GM23248 (cell line): ENCODE measurements at places on chromosomes 3 and 15. TPM values are rescaled to one million over a fixed set of nuclear protein-coding genes. Genes with fewer than 3 reads are reported as not detected.

Gene GRAMD2A
- total RNA-seq: not detected in 2 replicates

Gene P2RY12
- total RNA-seq: not detected in 2 replicates

Gene SIDT1
- total RNA-seq: not detected in 2 replicates

Gene CELSR3
- total RNA-seq: 1.4 TPM in 2 replicates

DNA sequence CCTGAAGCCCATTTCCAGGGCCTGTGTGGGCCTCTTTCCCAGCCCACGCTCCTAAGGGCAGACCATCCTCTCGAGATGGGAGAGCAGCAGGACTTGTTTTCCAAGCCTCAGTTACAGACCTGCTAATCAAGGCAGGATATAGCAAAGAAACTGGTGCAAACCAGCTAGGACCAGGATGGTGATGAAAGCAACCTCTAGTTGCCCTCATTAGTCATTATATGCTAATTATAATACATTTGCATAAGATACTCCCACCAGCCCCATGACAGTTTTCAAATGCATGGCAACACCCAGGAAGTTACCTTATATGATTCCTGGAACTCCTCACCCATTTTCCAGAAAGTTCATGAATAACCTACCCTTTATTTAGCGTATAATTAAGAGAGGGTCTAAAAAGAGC is 34.4 kb upstream of the TRH start:
- peak; percentile 42 for DNase-seq

- peak; percentile 40 for DNase-seq
Observed at GRCh38 chr3:52270252-52270754, 8.1 kb downstream of the WDR82 start.

- DNase-seq: peak; percentile 81
Observed at GRCh38 chr15:99104788-99105513, at the start of gene SYNM. Gene SYNM (plus strand): TSS chr15:99105080. CDS start chr15:99105200, 120 bp downstream.

- peak; percentile 25 for DNase-seq
Observed at GRCh38 chr3:120625159-120625586, 29.0 kb downstream of the NDUFB4 start.

DNA sequence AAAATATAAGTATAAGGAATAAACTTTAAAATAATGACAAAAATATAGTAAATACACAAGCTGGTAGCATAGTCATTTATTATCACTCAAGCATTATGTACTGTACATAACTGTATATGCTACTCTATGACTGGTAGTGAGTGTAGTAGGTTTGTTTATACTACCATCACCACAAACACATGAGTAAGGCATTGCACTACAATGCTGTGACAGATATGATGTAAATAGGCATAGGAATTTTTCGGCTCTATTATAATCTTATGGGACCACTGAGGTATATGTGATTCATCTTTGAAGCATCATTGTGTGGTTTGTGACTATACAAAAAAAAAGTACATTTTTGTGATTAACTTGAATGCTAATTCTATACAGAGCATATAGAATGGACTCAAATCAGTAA is 35.3 kb upstream of the FBN1 start:
- DNase-seq: peak; percentile 93

DNA sequence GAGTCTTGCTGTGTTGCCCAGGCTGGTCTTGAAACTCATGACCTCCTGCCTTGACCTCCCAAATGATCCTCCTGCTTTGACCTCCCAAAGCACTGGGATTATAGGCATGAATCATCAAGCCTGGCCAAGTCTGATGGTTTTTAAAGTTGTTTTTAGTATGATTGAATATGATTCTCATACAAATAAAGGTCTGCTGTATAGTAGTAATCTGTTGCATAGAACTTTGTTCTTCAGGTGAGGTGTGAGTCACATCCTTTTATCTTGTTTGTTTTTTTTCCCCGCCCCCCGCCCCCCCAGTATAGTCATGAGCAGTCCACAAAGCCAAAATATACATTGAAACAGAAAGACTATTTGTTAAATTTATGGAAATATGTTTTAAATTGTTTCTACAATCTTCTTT is 39.0 kb downstream of the UBE2E2 start:
- DNase-seq: no peak
